ENCODE measurements at places on chromosomes 1 and 21.

- no peak for DNase-seq
Observed at GRCh38 chr1:234541286-234541975, 62.5 kb upstream of the TARBP1 start.

DNA sequence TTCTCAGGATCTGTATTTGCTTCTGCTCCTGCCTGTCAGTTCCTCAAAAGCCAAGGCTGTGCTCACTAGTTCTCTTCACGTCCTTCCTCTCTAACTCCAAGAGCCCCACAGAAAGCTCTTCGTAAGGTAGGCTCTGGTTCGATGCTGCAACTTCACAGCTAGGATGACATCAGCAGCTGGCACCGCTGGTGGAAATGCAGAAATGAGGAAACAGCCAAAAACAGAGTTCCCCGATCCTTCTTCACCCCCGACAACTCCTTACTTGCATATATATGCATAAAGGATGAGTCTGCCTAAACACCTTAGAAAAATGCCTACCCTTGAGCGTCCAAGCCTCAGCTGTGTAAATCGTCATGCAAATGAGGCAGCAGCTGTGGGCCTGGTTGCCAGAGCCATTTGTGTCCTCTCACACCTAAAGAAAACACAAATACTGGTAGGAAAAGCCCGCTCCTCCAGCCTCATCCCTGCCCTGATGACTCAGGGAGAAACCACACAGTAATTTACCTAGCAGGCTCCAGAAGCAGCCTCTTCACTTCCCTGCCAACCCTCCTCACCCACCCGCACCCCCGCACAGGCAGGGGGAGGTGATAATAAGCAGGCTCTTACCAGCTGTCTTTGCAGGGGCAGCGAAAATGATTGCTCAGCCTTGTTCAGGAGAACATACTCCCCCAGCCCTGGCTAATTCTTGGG lies 28.2 kb downstream of the BATF3 start:
- DNase-seq, result no peak

DNA sequence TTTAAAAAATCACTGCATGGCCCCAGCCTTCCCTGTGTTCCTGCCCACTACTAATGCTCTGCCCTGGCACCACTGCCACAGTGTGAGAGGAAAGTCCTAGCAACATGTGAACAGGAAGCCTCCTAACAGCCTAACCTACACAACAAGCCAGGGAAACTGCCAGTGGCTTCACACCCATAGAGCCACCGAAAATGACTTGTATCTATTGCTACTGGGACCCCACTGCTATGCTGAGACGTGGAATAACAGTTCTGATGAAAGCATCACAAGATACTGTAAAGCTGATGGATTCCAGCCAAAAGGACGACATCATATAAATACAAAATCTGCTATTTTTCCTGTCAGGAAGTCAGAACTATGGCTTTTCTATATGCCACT lies 74.9 kb downstream of the JAK1 start:
- DNase-seq, result no peak

DNA sequence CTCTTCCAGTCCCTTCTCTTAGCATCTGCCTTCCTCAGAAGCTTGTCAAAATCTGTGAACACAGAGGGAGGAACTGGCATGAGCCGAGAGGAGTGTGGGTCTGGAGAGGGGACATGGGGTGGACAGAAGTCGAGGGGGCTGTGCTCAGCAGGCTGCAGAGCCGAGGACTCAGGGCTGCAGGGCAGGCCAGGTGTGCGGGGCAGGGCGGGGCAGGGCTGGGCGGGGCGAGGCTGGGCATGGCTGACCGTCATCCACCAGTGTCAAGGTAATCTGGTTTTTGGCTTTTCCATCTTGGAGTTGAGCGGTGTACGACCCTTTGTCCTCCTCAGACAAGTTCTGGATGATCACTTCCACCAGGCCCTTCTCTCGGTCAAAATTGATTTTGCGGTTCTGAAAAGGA lies 44.0 kb downstream of the MYOM3 start:
- DNase-seq, result no peak

GRCh38 chr1:115062542-115063004 lies 26.7 kb downstream of the TSPAN2 start:
- peak; percentile 56 for DNase-seq

GRCh38 chr1:71377886-71378285 lies 297.1 kb upstream of the ZRANB2 start:
- DNase-seq, result no peak

DNA sequence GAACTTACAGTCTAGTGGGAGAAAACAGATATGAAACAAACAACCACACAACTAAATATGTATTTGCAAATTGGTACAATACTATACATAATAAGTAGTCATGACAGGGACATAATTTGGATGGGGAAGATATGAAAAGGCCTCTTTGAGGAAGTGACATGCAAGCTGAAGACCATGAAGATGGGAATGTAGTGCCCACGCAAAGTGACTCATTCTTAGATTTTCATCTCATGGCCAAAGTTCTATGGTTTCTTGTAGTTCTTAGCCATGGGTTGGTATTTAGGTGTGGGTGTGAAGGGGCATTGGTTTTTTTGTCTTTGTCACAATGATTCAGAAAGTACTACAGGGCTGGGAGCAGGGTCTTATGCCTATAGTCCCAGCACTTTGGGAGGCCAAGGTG lies 105.4 kb upstream of the FAM78B start:
- no peak for DNase-seq

GRCh38 chr1:31584869-31585735 lies 8.8 kb downstream of the TINAGL1 start:
- no peak for DNase-seq

GRCh38 chr1:220751111-220751510 lies 3.0 kb downstream of the MTARC2 start:
- DNase-seq, result no peak

DNA sequence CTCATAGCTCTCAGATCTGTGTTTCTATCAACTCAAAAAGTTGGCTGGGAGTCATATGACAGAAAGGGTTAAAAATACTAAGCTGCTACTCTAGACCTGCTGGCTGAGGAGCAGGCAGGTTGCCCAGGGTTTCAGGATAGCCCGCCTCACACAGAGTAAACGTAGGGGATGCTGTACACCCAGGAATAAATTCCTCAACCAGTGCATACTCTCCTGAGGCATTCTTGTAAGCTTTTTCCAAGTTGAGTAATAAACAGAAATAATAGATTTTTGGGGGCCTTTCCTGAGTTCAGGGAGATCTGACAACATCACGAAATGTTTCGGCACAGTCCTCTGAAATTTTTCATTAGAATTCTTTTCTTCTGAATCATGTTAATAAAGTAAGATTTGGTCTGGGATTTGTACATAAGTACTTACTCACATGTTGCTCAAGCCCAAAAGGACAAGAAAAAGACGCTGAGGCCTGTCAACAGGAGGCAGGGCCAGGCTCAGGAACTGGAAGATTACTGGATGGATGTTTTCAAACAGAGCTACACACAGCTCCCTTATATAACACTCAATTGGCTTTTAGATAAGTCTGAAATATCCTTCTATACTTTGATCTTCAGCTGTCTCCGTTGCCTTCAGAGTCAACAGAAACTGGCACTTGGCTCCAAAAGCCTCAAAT lies 41.0 kb downstream of the TGFBR3 start:
- DNase-seq, result no peak

- DNase-seq, result no peak
Observed at GRCh38 chr1:201578008-201578888, 39.3 kb downstream of the NAV1 start.

- DNase-seq, result no peak
Observed at GRCh38 chr1:246705368-246705767, 18.8 kb upstream of the SCCPDH start.

GRCh38 chr1:225747566-225747965 lies 30.1 kb upstream of the SRP9 start:
- DNase-seq, result no peak

DNA sequence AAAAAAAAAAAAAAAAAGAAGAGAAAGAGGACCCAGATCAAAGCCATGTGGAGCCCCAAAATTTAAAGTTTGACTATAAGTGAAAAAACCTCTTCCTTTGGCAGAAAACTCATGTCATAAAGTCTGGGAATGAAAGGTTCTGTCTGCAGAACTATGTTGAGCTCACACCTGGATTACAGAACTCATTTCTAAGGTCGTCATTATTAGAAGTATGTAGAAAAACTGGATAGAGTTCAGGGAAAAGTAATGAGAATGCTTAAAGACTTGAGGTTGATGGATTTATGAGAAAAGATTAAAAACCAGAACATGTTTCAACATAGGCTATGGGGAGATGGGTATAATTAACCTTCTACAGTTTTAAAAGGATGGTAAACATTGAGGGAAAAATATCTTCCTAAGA lies 90.7 kb upstream of the COL11A1 start:
- no peak for DNase-seq

DNA sequence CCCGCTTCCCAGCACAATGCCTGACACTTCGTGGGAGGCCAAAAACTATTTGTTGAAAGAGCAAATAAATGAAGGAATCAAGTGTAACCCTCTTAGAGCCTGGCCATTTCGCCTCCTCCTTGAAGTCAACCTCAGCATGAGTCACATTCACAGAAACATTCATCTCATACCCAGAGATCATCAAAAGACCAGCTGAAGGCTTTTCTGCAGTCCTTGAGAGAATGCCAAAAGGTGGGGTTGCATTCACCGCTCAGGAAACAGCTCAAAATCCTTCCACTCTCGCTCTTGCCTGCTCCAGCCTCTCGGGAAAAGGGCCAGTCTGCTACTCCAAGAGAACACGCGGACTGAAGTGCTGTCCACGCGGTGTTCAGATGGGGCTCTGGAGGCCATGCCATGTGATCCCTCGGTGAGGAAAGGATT lies 90.0 kb downstream of the VWA5B1 start:
- DNase-seq, result no peak

DNA sequence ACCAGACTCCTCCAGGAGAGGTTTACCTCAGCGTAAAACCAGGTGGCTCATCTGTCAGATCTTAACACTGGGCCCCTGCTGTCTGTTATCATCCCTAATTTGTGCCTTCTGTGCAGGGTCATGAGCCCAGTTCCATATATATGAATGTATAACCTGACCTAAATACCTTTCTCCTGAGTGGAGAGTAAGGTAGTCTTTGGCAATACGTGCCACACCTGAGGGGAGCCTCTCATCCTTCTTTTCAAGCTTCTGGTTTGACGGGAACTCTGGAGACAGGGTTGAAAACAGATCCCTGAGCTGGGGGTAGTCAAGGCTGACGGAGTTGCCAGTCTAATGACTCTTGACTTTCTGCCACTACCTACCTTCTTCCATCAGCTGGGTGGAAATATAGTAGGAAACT lies 4.1 kb downstream of the SFT2D2 start:
- DNase-seq, result no peak

- no peak for DNase-seq
Observed at GRCh38 chr1:232927830-232928505, 22.4 kb upstream of the NTPCR start.

DNA sequence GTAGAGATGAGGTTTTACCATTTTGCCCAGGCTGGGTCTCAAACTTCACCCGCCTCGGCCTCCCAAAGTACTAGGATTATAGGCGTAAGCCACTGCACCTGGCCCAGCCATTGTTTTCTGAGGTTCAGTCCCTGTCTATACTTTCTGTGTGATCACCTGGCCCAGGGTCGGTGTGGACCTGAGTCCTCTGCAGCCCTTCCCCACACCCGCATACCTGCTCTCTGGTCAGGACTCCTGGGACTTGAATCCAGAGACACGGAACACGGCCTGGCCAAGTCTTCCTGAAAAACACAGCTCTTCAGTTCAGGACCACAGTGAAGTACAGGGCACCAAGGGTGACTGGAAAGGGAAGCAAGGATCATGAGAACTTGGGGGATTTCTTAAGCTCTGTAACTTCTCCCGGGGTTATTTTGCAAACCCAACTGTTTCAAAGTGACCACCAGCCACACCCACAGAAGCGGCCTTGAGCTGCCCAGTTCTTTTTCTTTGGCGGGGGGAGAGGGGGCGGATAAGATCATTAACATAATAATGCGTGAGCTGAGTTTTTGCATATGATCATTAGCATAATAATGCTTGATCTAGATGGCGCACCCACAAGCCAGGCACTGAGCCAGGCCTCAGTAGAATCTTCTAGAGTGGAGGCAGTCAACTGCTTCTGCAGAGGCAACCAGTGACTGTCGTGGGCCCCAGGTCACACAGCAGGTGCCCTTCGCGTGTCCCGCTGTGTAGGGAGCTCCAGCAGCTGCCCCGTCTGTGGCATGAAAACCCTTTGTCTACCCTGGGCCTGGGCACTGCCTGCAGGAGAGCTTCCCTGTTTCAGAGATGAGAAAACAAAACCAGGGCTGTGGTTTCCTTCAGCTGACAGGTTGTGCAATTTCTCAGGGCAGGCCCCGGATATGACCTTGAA lies 1.7 kb upstream of the NADK start:
- no peak for DNase-seq

- DNase-seq, result no peak
Observed at GRCh38 chr21:27429710-27430341, 462.9 kb upstream of the ADAMTS5 start.

DNA sequence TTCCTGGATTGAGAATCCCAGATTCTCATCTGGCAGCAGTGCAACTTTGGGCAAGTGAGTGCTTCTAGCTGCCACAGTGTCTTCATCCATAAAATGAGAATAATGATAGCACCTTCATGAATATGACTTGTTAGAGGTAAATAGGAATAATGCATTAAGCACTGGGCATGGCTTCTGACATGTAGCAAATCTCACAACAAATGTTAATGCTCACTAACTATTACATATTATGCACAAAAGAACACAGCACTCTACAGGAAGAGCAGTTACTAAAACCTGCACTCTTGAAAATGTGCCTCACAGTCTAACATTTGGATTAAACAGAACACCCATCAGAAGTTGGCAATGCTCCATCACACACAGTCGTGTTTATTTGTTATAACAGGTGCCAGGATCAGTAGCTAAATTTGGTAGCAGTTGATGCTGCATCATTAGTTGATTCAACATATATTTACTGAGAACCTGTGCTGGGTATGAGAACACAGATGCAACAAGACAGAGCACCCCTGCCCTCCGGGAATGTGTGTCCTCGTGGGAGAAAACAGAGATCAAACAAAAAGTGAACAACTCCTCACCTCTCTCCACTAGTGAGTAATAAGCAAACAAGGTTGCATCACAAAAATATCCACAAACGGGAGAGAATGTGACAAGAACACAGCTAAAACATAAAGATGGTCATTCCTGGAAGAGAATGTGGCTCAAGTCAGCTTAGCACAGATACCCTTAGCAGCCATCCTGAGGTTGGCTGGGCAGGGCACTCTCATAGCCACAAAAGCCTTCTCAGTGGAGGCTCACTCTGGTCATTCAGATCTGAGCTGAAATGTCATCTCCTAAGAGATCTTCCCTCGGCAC lies 26.2 kb upstream of the LBR start:
- no peak for DNase-seq

- DNase-seq, result no peak
Observed at GRCh38 chr1:55348356-55348755, 133.2 kb upstream of the USP24 start.

GRCh38 chr21:41630917-41631316 lies 123.0 kb upstream of the TMPRSS2 start:
- no peak for DNase-seq

DNA sequence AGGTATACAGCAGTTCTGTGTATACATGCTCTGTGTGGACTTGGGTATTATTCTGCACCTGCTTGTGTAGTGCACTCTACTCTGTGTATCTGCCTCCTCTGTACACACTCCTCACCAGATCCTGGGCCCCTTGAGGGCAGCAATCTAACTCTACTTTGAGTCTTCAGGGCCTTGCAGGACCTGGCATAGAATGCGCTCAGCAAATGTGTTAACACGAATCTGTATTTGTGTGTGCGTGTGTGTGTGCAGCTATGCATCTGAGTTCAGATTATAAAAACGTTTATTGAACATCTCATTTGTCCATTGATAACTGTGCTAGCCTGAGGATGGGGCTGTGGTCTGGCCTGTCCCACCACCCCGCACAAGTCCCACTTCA lies 3.9 kb upstream of the MEF2D start:
- no peak for DNase-seq
